Activated gamma-delta T cell treated with Interleukin-2 at 50 U/mL for 16 hours (primary cell): ENCODE measurements at places on chromosomes 6 and 20.

- DNase-seq, result no peak
Observed at GRCh38 chr6:170201361-170201760, 89.5 kb downstream of the DLL1 start.

- DNase-seq, result no peak
Observed at GRCh38 chr6:83615025-83615999, 93.6 kb downstream of the SNAP91 start.

GRCh38 chr6:52409499-52409898, 10.6 kb upstream of the EFHC1 start:
- no peak for DNase-seq

GRCh38 chr6:140275725-140276124, 901.3 kb upstream of the CITED2 start:
- DNase-seq, result no peak

- DNase-seq, result no peak
Observed at GRCh38 chr6:76633259-76633658, 560.8 kb upstream of the IMPG1 start.

DNA sequence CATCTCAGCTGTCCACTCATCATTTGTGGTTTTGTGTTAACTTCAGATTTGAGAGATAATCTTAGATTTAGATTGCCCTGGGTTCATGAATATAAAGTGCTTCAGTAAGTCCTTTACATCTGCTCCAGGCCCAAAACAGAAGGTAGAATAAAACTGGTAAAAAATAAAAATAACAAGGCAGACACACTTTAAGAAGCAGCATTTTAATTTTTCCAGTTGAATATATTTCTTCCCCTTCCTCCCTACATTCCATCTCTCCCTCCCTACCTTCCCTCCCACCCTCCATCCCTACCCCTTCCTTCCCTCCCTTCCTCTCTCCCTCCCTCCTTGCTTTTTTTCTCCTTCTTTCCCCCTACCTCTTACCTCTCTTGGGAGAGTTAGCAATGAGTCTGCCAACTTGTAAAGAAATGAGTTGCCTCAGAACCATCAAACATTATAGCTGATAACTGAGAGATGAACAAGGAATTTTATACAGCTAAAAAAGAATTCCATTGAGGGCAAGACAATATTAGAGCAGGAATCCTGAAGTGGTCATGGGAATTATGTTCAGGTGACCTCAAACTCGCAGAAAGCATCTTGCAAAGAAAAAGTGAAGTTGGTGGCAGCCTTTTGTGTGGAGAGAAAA, 145.0 kb upstream of the SOX4 start:
- no peak for DNase-seq

GRCh38 chr6:143397227-143398222, 53.0 kb downstream of the ADAT2 start:
- DNase-seq, result peak; percentile 40

- DNase-seq, result no peak
Observed at GRCh38 chr6:11744753-11745152, 33.9 kb downstream of the ADTRP start.

- peak; percentile 1 for DNase-seq
Observed at GRCh38 chr20:64107736-64108457, 532 bp upstream of the NPBWR2 start.

DNA sequence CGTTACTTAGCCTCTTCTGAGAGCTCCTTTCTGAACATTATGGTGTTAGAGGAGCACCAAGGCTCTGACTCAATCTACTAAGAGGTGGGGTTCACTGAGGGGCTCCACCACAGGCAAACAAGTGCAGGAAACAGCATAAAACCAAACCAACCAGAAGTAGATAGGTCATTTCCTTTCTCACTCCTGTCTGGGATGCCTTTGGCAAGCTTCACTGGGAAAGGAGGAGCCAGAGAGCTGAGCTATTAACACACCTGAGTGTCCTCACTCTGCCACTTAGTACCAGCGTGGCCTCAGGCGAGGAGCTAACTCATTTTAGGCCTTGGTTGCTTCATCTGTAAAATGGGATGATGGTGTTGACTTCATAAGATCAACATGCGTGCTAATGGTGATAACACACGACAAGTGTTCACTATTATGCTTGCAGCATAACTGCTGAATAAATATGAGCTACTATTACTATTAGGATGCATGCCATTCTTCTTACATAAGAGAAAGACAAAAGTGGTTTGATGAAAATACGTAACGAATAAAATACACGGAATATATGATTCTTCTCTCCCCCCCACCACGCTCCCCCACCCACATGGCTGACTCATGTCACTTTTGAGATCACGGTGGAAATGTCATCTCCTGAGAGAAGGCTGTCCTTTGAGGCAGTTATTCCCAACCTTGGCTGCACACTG, 185.4 kb downstream of the BCAS1 start:
- peak; percentile 39 for DNase-seq

DNA sequence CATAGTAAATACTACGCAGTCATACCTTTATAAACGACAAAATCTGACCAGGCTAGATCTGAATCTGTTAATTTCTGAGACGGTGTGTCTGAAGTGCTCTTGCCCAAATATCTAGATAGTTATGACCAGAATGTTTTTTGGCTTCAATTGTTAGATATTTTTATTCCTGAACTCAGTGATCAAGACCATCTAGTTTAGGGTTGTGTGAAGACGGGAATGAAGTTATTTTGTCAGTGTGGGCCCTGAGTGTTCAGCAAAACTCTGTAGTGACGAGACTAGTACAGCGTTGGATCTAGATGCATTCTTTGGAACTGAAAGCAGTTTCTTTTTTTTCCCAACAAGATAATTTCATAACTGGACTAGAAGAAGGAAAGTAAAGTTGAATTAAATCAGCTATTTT, 3.1 kb downstream of the STXBP5 start:
- no peak for DNase-seq

- no peak for DNase-seq
Observed at GRCh38 chr6:125738276-125738675, 11.2 kb upstream of the HEY2 start.

DNA sequence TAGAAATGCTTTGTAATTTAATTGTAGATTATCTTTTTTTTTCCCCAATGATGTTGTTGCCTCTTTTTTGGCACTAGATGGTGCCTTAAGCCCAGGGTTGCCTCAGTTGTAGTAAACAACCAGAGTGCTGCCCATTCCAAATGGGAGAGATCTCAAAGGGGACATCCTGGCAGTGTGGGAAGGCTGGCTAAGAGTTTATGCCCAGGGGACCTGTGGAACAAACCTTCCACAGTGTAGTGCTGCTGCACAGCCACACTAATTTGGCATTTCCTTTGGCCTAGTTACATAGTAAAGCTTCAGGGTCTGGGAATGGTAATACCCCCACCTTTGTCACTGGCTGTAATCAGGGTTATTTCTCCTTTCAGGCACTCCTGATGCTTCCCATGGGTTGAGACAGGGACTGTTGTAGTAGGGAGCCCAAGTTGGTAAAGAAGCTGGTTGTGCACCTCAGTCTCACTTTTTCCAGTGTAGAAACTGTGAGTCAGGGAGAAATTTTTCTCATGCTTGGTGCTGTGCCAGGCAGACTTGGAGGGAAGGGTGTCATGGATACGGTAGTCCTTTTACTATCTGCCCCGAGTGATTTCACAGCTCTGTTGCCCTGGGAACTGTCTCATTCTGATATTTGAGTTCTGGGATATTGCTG, 177.8 kb upstream of the ECI2 start:
- no peak for DNase-seq

DNA sequence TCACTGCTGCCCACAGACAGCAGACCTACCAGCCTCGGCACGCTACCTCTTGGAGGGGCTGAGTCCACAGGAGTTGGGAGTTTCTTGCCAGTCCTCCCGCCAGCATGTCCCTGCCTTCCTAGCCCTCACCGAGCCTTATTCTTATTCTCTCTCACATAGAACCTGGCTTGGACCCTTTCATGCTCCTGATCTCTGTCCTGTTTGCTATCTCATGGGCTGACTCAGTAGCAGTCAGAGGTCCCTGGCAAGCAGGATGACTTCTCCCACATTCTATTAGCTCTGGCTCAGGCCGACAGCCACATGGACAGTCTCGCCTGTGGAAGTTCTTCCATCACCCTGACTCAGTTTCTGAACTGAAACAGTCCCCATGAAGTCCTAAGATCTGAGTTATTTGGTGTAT, 313.2 kb upstream of the RNF24 start:
- no peak for DNase-seq

DNA sequence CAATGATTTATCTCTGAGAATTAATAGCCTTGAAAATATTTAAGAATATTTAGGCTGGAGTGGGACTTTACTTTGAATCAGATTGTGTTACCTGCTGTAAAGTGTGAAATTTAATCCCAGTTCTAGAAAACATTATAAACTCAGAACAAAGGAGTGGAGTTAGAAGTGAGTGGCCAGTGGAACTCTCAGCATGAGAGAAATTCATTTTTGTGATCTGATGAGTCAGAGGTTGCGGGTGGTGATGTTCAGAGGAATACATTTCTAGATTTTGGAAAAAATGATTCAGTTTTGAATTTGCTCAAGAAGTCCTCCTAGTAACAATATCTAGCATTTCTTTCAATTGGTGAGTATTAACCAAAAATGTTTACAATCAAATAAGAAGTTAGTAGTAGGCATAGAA, 167.5 kb downstream of the ZFAND3 start:
- DNase-seq, result no peak

DNA sequence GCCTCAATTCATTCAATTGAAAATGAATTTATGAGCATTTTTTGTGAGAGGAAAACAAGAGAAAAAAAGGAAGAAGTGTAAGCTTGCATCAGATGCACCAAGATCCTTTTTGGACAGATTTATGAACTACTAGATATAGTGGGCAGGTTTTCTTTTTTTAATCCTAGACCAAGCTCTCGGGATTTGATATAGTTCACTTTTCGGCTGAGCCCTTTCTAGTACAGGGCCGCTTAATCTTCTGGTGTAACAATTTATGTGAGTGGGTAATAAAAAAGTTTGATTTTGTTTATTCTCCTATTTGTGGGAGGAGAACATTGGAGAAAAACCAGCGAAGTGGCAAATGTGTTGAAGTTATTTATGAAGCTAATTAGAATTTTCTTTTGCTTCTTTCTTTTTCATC, 538.0 kb downstream of the UTRN start:
- no peak for DNase-seq

DNA sequence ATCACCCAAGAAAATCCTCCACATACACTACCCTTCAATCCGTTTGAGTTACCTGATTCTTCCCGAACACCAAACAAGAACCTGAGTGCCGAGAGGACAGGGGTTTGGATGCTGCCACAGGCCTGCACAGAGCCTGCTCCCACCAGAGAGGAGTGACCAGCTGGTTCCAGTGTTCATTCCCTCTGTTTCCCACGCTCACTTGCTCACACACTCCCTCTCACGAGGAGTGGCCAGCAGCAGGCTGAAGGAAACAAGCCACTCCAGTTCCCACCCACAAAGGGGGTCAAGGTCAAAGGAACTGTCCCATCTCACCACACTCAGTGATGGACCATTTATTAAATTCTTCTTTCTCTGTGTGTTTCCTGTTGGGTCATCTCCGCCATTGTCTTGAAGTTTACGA, 97.2 kb upstream of the SNX9 start:
- DNase-seq, result no peak

DNA sequence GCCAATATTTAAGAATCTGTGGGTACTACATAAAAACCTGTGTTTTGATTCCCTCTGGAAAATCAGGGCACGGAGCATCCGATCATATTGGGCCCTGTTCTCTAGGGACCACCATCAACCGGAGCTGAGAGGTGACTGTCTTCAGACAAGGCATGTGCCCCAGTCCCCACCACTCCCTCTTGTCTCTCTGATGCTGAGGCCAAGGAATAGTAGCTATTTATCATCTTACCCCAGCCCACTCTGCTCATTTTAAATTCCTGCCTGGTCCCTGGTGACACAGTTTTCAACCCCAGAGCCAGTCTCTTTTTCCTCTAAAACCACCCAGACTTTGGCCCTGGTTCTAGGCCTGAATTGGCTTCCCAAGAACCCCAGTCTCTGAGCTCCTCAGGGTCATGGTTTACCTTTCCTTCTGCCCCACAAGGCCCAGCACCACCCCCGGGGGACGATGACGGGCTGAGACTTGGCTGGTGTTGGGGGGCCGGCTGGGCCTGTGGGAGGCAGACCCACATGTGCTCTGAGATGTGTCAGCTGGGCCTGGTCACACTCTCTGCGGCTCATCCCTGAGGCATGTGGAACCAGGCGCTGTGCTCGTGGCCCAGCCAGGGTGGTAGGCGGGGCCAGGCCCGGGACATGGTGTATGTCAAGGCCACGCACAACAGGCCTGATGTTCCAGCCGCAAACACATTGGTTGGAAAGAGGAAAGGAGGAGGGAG, 114.4 kb downstream of the CEBPB start:
- no peak for DNase-seq

DNA sequence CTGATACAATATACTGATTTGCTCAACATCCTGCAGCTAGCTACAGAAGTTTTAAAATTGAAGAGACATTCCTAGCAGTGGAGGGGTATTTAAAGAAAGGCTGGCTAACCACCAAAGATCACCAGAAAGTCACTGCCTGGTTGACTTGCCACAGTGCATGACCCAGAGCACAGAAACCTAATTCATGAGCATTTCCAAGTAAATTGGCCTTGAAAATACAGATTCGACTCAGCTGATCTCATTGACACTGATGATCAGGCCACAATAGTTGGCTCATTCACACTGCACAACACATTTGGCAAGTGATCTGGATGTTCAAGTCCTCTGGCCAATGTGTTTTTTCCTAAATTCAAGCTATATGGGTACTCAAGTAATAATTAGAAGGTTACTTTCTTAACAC, 13.3 kb upstream of the TDRD6 start:
- no peak for DNase-seq

- DNase-seq, result no peak
Observed at GRCh38 chr6:169896826-169897456, 145.5 kb downstream of the ERMARD start.

DNA sequence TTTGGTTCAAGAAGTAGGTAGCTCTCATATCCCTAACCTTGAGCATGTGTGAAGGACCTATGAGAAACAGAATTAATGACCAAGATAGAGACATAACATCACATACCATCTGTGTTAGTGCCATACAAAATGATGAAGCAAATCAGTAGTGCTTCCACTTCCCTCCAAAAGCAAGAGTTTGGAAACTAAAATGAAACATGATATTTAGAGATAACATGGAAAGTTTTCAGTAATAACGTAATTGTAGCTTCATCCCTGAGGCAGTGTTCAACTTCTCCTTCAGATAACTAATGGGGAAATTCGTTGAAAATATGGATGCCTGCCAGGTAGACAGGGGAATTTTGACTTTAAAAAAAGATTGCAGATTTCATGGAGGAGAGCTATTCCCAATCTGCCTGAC, 248.4 kb upstream of the IRAK1BP1 start:
- no peak for DNase-seq

GRCh38 chr6:28658475-28659249, 133.0 kb downstream of the GPX5 start:
- DNase-seq, result no peak
